Stimulated activated CD8-positive, alpha-beta memory T cell treated with anti-CD3 and anti-CD28 coated beads, Interleukin-4, amount 100 ng/mL, for 1 hour (primary cell): ENCODE measurements at places on chromosomes 3 and 15.

DNA sequence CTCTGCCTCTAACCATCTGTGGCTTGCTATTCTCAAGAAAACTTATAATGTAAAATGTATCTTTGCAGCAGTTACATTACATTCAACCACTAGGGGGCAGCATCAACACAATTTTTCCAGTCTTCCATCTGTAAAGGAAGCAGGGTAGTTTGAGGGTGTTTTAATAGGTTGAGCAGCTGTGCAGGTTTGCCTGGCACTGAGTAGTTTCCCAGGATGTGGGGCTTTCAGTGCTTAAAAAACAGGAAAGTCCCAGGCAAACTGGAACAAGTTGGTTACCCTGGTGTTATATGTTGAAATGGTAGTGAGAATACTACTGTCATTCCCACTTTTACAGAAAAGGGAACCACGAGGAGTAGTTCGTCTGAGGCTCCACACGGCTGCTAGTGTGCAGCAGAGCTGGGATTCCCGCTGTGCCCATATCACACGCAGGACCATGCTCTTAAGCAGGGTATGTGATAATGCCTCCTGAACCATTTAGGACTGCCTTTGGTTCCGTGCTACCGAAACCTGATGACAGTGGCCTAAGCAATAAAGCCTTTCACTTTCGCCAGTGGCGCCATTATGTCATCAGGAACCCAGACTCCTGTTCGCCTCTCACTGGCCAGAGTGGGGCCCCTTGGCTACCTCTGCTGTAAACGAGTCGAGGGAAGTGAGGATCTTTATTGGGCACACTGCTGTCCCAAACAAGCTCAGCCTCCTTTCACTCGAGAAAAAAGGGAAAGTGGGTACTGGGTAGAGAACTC, 64.7 kb upstream of the ZBTB38 start:
- DNase-seq, result no peak

GRCh38 chr3:136192831-136193230, 3.3 kb downstream of the MSL2 start:
- DNase-seq, result no peak

GRCh38 chr3:133007601-133008000, 30.6 kb upstream of the TMEM108 start:
- no peak for DNase-seq

GRCh38 chr3:188877381-188877780, 294.4 kb upstream of the TPRG1 start:
- DNase-seq, result no peak

DNA sequence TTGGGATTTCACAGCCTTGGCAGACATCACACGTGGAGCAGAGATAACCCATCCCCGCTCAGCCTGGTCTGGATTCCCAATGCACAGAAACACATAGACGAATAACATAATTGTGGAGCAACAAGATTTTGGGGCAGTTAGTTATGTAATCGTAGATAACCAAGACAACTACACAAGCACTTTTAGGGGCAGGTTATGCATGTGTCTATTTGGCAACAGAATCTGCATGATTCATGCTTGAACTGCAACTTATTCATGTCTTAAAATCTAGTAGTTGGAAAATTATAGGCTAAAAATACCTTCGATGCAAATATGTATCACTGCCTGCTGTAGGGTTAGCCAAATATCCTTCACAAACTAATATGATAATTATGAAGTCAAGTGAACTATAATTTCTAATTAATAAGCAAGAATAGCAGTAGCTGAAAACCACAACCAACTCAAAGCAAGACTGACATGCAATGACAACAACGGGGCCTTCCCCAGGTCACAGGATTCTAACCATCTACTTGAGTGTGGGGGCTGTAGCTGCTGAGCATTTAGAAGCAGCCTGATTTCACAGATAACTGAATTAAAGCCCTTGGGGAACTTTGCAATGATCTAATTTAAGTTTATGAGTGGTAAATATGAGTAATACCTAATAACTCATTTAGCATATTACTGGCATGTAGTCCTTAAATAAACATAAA, 31.1 kb downstream of the DGKG start:
- no peak for DNase-seq

- no peak for DNase-seq
These were observed 345.2 kb downstream of the FOXP1 start for GRCh38 chr3:71238355-71238757.

- no peak for DNase-seq
These were observed 52.2 kb downstream of the SEMA5B start for GRCh38 chr3:122975163-122975923.

DNA sequence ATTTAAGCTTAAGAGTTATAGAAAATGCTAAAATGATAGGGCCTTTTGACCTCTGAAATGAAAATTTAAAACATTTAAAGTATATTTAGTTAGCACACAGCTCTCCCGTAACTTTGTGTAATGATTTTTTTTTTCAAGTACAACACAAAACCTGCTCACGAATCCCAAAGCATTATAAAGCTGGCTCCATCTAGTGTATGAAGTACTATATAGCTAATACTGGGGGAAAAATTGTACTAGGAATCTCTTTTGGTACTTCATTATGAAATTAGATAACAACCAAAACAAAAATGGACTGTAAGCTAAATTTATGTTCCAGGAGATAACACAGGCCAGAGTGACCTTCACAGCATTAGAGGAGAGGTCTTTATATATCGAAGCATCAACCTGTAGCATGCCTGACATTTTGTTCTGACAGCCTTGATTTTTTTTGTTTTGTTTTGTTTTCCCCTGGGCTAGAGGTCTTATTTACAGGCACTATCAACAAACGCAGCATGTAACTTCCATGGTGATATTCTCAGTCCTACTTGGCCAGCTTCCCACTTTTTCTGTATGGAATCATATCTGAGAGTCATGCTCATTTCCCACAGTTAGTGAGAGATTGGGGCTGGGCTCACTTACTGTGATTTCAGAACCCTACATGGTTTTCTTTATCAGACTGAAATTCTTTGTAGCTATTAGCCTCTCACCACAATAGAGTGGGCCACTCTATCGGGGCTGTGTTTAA, 116.3 kb downstream of the MITF start:
- DNase-seq, result no peak

DNA sequence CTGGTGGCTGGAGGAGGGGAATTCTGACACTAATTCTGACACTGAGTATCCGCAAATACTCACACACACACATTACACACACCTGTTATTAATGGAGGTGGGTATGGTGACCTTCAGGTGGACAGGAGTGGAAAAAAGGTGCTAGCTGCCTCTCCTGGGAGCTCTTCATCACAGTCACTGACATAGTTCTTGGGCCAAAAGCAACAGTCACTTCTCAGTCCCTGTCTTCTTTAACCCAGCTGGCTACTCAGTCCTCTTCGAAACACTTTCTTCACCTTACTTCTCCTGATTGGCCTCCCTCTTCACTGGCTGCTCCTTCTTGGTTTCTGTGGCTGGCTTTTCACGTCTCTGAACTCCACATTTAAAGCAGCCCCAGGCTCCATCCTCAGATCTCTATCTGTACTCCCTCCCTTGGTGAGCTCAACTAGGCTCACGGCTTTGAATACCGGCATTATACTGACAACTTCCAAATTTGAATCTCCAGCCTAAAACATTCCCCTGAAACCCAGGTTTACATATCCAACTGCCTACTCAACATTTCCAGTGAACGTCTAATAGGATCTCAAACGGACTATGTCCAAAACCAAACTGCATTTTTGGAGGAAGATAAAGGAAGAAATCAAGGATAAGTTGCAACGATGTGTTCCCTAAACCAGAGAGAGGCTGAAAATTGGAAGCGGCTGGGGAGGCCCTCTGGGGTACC, 53.2 kb upstream of the HEG1 start:
- no peak for DNase-seq

DNA sequence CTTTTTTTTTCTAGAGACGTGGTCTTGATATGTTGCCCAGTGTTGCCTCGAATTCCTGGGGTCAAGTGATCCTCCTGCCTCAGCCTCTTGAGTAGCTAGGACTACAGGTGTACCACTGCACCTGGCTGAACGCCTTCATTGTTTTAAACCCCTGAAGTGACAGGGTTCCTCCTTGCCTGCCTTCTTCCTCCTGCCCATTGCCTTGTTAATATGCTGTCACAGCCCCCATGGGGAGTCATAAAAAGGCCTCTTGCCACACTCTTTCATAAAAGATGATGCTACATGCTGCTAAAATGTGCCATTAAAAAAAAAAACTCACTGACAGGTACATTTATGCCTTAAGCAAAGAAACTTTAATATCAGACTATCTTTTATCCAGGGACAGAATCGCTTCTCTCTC, 116.8 kb upstream of the SKOR1 start:
- no peak for DNase-seq

GRCh38 chr15:40266828-40267304, 16.0 kb downstream of the ANKRD63 start:
- no peak for DNase-seq

GRCh38 chr3:159675285-159675684, 313.4 kb upstream of the IL12A start:
- DNase-seq, result no peak

DNA sequence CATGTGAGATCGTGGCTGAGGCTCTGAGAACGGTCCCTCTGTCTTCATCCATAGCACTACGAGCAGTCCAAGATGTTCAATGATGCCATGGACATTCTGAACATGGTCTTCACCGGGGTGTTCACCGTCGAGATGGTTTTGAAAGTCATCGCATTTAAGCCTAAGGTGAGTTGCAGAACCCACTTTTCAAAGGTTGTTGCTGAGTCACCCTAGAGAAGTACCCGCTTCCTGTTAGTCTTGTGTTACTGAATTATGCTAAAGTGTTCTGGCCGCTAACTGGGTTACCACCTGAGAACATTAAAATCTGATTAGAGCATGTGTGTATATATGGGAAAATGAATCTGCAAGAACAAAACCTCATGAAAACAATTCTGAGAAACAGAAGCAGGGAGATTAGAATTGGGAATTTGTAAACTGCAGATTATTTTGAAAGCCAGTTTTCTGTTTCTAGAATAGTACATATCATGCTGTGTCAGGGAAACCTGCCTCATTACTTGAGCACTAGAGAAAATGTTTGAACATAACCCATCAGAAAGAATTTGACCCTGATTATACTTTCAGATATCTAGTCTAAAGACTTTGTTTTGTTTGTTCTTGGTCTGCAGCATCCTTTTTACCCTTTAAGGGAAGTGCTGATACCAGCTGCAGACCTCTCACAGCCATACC, 92.6 kb downstream of the CHDH start:
- no peak for DNase-seq

DNA sequence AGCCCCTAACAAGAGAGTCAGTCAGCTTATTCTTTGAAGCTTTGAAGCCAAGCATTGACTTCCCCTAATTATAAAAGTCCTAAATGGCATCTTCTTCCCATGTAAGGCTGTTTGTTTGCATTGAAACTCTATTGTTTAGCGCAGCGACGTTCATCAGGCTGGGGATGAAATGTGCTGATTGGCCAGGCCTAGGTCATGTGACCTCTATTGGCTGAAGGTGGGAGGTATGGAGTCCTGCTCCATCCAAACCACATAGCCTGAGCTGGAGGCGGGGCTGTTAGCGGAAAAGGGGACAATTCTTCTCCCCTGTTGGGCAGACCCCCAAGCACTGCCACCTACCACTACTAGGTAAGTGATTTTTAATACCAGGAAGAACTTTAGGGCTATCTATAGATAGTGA, 145.3 kb upstream of the PRR23C start:
- DNase-seq, result no peak

- DNase-seq, result no peak
These were observed 87.1 kb downstream of the ARNT2 start for GRCh38 chr15:80491163-80491847.

DNA sequence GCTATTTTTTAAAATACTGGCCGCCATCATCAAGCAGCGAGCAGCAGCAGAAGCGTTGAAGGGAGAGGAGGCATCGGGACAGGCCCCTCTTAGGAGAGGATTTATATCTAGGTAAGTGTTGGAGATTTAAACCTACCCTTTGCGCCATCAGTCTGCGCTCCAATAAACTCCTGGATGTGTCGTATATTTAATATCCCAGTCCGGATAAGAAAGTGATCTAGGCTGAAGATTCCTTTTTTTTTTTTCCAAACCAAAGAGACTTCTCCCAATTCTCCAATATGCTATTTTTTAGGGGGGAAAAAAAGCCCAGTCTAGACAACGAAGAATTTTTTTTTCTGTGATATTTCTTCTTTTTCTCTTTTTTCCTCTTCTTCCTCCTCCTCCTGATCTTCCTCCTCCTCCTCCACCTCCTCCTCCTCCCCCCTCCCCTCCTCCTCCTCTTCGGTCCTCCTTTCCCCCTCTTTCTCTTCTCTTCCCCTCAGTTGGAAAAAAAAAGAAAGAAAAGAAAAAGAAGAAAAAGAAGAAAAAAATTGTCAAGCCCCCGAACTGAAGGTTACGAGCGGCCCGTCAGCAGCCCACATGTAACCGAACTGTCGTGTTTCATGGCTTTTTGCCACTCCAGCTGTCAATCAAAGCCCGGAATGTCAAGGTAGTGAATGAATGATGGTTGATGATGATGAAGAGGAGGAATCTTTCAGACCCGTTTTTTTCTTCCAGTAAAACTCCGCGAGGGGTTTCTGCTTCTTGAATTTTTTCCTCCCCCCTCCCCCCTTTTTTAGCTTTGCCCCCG, 835 bp downstream of the MEIS2 start:
- DNase-seq, result no peak

DNA sequence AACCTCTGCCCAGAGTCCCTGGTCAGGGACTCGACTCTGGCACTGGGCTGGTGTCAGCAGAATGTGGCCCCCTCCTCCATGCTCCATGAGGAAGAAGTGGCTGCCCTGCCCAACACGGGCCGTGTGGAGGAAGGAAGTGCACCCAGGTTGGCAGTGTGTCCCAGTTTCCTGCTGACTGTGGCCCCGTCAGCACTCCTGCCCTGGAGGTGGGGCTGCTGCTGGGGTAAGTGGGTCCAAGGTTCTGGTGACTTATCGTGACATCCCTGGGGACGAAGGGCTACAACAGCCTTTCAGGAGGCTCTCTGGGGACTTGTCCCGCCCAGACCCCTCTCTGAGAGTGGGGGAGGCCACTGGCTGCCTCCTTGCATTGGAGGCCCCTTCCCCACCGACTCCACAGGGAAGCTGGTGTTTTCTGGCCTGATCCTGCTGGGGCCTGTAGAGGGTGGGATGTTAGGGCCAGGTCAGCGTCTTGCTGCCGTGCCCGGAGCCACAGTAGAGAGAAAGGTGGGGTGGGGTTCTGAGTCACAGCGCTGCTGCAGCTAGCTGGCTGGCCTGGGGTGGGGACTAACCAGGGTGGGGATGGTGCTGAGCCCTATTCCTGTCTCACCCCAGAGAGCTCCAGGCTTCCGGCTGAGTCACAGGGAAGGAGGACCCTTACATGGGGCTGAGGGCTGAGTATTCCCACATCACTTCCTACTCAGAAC, 10.5 kb downstream of the SEMA4B start:
- DNase-seq, result no peak

GRCh38 chr3:4986175-4986781, 7.0 kb downstream of the BHLHE40 start:
- no peak for DNase-seq

DNA sequence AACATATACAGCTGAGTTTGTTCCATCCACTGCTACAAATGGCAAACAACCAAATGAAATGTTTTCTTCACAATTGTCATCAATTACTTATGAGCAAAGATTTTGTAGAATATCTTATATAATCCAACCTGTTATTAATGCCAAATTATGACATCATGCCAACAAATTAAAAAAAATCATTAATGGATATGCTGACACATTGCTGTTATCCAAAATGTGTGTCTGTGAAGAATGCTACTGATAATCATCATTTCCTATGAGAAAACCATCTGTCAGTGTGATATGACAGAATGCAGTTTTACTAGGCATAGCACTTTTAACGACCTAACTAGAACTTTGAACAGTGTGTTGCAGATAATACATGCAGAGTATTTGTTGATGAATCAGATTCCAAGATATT, 556.5 kb upstream of the KCNMB2 start:
- no peak for DNase-seq
